ENCODE measurements at places on chromosomes 5 and 9.
A peak's percentile ranks its signal among the peaks of the same experiment; 100 is the strongest.

- DNase-seq: no peak
Observed at GRCh38 chr5:96816411-96816939, 8.7 kb upstream of the ERAP1 start.

GRCh38 chr5:159514229-159514810 is 184.0 kb upstream of the IL12B start:
- DNase-seq: no peak

- no peak for DNase-seq
Observed at GRCh38 chr5:150035139-150035895, 34.8 kb downstream of the HMGXB3 start.

DNA sequence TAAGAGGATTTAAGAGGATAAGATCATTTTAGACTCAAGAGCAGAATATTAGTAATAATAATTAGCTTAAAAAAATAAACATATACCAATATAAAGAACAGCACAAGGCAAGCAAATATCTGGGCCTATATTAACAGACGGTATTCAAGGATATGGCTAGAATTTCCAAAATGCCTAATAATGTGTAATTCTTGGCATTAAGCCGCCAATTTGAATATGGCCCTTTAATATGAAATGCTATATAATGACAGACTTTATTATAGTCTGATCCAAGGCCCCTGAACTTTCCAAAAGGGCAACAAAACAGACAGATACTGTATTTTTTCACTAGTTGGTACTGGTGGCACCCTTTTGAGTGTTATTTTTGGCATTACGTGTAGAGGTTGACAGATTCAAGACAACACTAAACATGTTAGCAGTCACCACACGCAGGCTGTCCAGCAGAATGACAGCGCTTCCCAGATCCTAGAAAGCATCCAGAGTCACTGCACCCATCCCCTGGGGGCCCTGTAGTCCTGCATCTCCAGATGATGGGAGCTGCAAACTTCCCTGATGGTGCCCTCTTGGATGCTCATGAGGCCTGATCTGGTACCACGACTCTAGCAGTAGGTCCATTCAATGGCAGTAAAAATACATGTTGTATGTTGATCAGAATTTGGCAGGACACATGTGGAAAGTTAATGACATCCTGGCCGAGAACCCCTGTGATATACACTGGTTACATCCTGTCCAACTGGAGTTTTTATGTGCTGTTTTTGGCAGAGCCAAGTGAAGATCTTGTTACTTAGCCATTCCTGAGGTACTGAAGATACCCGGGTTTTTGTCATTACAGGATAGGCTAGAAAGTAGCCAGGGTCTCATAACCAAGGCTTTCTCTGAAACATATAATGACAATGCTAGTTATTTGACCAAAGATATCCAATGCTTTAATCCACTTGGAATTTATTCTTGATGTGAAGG is 1.7 kb upstream of the ABL1 start:
- no peak for DNase-seq

DNA sequence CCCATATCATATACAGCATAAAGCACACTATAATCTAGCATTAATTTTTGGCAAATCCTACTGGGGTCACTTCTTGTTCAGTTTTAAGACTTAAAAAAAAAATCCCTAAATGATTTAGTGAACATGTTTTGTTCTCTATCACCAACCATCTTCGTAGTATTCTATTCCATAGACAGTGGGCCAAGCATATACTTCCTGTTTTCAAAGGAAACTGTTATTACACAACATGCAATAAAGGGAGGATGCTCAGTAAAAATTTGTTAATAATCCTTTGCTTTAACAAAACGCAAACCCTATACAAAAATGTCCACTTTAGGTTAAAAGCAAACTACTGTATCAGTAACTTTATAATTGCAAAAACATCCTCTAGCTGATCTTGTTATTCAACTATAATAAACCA is 13.0 kb downstream of the CCNH start:
- DNase-seq: no peak

- no peak for DNase-seq
Observed at GRCh38 chr5:103927739-103928138, 365.1 kb upstream of the NUDT12 start.

DNA sequence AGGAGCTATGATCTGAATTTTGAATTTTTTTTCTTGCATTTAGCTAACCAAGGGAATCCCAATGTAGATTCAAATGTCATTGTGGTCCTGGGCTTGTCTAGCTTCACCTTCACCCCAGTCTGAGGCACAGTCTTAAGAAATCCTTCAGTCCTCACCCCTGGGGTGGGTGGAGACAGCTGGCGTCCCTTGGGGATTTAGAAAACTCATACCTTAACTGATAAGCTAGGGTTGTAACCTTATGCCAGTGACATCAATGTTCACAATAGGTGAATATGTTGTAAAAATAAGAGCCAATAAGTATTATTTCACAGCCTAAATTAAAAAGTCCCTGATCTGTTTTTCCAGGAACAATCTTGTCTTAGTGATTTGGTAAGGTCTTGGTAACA is 4.6 kb downstream of the ISOC1 start:
- no peak for DNase-seq

DNA sequence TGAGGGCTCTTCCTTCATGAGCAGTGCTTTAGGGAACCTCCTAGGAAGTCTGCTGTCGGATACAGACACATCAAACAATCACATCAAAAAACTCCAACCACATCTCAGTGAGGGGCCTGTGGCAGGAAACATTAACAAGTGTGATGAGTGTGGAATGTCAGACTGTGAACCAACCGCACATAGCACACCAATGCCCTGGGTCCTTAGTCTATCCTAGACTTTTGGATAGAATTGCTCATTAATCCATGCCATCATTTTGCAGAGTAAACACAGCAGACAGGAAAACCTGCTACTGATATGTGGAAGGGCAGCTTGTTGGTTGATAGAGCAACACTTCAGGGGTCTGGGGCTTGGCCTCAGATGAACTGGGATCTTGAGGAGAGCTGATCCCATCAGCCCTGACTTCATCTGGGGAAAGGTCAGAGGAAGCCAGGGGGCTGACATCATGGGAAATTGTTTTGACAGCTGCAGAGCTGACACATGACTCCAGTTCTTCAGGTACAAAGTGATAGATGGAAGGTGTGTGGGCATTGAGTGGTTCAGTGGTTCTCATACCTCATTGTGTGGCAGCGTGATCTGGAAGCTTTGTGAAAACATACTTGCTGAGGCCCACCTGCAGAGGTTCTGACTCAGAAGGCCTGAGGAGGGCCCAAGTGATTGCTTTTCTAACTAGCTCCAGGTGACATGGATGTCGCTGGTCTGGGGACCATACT is 193.3 kb downstream of the DIRAS2 start:
- DNase-seq: no peak

- DNase-seq: no peak
Observed at GRCh38 chr5:95617057-95617456, 2.8 kb upstream of the GPR150 start.

GRCh38 chr5:55177078-55177477 is 4.1 kb upstream of the CDC20B start:
- no peak for DNase-seq

DNA sequence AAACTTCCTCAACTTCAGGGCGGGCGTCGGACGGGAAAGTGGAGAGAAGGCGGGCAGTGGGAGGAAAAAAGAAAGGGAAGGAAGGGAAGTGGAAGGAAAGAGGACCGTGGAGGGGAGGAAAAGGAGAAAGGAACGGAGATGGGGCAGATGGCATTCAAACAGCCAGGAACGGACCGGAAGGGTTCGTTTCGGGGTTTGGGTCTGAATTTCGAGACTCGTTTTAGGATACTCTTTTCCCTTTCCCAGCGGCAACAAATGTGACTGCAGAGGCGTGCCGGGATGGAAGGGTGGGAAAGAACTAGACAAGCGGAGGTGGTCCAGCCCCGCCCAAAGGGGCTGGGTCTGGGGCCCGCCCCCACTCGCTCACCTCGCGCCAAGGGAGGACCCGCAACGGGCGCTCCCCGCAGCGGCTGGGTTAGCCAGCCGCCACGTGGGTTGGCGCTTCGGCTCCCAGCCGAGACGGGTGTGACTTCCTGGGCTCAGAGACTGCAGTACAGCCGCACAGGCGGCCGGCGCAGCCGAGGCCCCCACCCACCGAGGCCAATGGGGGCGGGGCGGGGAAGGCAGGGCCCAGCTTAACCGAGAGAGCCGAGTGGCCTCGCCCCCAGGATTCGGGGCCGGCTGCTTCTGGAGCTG is 2.7 kb downstream of the VCAN start:
- peak; percentile 65 for DNase-seq

DNA sequence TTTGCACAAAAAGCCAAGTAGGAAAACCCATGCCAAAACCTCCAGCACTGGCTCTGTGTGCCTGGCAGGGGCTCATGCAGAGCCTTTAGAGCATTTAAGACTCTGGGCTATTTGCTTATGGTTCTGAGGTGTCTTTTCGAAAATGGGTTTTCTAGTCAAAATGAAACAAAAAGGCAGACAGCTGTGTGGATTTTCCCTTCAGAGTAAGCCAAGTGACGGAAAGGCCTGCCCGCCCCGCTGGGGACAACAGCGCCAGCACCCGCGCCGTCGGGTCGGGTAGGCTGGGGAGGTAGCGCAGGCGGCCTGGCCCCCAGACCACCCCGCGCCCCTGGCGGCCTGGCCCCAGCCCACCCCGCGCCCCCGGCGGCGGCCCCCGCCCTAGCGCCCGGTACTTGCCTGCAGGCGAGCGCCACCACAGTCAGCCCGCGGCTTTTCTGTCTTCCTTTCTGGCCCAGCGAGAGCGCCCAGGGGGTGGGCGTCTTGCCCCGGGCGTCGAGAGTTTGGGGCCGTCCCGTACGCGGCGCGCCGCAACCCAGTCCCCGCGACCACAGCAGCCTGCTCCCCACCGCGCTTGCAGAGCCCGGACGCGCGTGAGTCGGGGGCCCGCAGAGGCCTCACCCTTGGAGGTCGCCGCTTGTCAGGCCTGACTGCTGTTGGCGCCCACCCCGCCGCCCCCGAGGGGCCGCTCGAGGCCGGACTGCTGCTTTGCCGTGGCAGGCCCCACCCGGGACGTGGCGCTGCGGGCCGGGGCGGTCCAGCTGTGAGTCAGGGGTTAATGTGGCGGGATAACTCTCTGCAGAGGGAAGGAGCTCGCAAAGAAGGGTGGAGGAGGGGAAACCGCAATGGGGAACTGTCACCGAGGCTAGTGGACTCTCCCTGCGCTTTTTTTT is at the start of gene TICAM2:
TICAM2 (minus strand) TSS at position 779 of the 890 bp plus-strand sequence. CDS start 21,223 bp downstream, outside the sequence.
- DNase-seq: peak; percentile 78

GRCh38 chr5:147818290-147818689 is 13.2 kb downstream of the SPINK1 start:
- no peak for DNase-seq

GRCh38 chr5:152092580-152092979 is 167.9 kb upstream of the GLRA1 start:
- DNase-seq: no peak

- DNase-seq: no peak
Observed at GRCh38 chr9:25310961-25311360, 367.3 kb downstream of the TUSC1 start.

GRCh38 chr5:148776780-148777179 is 49.6 kb upstream of the ADRB2 start:
- DNase-seq: no peak

DNA sequence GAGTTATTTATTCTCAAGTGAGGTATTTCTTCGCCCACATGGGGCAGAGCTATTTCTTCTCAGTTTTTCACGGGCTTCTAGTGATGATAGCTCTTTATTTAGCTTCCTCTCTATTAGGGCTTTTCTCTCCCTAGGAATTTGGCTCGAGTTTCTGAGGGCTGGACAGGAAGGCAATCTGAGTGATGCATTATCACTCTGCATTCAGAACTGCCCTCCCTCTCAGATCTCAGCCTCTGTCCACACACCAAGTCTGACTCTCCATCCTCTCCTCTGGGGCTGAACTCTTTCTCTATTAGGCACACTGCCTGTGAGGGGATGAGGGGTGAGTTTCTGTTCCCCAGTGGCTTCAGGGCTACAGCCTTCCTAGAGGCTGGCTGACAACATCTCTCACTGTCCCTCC is 14.9 kb upstream of the SCAMP1 start:
- no peak for DNase-seq

DNA sequence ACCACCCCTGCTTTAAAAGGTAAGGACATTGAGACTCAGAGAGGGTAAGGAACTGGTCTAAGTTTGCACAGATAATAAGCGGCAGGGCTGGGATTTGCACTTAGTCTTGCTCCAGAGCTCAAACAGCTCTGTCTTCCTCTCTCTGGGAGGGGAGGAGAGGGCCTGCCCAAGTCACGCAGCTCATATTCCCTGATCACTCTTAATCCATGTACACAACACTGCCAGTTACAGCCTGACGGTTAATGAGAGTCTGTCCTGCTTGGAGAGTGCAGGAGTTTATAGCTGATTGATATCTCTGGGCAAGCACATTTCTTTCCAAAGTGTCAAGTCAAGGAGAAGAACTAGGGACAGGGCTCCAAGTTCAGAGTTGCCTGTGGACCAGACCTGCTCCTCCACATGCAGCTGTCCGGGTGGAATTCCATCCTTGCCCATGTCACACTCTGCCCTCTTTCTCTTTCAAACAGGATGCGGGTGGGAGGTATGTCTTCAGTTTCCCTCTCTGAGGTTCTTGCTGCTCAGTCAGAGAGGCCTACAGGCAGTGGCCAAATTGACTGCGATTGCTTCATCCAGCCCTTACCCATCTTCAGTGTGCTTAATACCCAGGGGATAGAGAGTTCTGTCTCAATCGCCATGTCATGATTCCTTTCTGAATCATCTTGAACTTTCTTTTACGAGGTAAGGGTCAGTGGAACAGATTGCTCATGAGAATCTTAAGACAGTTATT is 54.5 kb downstream of the GALNT12 start:
- DNase-seq: no peak

DNA sequence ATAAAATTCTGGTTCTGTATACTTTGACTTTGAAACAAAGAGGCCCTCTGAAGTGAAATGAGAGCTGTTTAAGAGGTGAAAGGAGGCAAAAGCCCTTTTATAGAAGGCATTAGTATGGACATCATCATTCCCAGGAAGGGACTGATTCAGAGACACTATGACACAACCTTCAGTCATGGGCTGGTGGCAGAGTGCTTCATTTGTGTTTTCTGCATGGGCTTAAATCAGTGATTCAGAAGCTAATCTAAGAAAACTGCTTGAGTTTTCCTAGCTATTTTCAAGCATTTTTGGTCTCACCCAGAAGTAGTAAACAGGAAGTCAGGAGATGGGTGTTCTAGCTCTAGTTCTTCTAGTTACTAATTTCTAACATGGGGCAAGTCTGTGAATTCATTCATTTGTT is 288.9 kb downstream of the TRPM3 start:
- DNase-seq: no peak

GRCh38 chr9:120510816-120511215 is 69.2 kb downstream of the CDK5RAP2 start:
- DNase-seq: no peak

DNA sequence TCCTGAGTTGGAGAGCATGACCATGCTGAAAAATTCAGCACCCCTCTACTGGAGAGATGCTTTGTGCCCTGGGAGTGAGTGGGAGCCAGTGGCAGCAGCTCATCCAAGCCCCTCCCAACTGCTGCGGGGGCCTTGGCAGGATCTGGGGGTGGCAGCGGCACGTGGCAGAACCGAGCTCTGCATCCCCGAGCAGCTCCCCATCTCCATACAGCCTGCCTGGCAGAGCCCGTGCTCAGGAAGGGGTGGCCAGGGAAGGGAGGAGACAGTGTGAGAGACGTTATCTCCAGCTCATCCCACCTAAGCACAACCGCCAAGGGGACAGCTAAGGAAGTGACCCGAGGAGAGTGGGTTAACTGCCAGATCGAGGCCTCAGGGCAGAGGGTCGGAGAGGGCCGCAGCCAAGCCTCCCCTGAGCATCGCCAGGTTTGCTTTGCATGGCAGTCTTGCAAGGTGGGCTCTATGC is 17.2 kb upstream of the DPM2 start:
- DNase-seq: no peak
